ENCODE measurements at places on chromosomes 3 and 15.

DNA sequence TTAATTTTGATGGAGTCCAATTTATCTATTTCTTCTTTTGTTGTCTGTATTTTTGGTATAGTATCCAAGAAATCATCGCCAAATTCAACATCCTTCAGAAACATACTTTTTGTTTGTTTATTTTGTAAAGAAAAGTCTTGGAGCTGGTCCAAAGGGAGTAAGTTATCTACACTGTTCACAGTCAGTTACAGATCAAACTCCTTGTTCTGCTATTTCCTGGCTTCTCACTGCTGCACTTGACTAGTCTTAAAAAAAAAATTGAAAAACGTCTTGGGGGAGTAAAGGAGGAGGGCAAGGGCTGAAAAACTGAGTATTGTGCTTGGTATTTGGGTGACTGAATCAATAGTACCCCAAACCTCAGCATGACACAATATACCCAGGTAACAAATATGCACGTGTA, 105.6 kb downstream of the NFKBIZ start:
- DNase-seq, result no peak

DNA sequence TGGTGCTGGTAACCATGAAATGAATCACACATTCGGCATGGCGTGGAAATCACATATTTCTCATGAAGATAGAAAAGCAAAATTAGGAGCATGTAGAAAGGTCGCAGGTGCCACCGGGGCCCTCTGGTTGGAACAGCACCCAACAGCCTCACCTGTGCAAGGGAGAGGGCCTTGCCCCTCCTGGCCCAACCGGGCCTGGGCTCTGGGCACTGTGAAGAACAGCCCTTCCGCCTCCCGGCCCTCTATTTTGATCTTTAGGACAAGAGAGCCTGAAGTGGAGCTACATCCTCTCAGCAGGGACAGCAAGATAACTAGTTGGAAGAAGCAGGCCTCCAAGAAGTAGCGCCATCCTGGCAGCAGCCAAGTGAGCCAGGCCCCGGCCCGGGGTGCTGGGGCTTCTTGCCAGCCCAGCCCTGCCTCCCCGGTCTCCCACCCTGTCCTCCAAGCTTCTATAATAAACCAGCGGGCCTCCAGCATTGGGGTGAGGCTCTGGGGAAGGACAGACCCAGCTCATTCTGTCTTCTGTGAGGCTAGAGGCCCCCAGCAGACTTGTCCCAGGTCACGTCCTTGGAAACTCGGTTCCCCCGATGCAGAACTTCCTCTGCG, 46.1 kb upstream of the FGD5 start:
- DNase-seq, result no peak

- no peak for DNase-seq
Measured at GRCh38 chr15:55802600-55803376, 59.8 kb upstream of the PRTG start.

GRCh38 chr3:138657508-138657907, 48.9 kb downstream of the FAIM start:
- no peak for DNase-seq

GRCh38 chr3:49871531-49872153, 1.9 kb upstream of the CAMKV start:
- no peak for DNase-seq

DNA sequence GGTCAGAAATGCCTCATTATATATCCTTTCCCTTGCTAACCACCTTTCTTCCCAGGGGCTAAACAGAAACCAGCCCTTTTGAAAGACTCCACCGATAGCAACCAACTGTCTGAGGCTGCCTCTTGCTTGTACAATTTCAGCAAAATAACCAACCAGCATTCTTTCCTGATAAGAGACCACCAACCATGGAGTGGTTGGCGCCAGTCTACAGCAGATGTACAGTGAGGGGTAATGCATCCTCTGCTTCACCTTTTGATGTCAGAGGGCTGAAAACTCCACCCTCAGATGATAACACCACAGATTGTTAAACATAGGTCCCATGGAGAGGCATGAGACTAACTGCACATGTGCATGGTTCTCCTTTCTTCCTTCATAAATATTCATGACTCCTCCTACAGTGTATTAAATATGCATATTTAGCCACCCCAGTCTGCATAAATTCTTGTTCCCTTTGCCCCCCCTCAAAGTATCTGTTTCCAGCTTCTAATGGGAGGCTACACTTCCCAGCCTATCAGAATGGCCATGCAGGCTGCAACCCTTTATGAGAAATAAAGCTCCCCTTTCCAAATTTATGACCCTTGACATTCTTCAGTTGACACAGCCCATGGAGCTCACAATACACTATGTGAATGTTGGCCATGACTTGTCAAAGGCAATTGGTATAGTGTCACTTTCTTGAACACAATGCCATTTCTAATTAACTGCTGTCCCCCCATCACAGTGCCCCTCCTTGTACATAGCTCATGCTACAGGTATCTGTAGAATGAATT, 48.3 kb downstream of the GABRB3 start:
- no peak for DNase-seq

DNA sequence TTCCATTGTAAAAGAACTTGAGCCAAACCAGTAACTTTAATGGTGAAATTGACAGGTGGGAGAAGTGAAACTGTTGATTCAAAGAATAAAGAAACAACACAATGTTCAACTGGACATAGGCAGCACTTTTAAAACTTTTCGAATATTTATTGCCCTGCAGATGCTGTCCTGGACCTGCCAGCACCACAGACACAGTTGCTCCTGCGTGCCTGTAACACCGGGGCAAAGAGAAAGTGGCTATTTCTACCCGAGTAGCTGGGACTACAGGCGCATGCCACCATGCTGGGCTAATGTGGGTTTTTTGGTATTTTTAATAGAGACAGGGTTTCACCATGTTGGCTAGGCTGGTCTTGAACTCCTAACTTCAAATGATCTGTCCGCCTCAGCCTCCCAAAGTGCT, 7.4 kb downstream of the IL5RA start:
- no peak for DNase-seq

DNA sequence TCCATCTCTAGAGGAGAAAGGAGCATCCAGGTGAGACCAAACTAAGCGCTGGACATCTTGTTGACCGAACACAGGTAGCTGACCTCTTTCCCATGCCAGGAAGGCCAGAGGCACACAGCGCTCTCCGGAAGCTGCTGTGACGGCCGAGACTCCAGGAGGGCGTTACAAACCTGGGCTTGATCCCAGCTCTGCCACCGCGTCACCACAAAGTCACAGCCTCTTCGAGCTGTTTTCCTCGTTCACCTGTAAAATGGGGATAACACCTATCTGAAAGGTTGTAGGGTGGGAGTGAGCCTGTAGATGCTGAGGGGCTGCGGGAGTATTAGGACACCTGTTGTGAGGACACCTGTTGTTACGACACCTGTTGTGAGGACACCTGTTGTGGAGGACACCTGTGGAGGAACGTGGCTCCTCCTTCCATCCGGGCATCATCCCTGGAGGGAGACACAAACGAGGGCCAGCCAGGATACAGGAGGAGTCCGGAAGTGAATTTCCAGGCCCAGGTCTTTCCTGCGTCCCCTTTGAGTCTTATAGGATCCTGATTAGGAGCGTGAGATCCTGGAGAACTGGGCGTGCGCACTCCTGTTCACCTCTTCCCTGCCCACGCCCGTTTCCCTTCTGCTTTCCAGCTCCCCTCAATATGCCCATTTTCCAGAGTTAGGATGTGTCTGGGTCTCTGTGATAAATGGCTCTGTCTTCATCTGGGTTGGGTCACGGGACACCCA, 2.3 kb upstream of the MUC4 start:
- DNase-seq, result no peak

DNA sequence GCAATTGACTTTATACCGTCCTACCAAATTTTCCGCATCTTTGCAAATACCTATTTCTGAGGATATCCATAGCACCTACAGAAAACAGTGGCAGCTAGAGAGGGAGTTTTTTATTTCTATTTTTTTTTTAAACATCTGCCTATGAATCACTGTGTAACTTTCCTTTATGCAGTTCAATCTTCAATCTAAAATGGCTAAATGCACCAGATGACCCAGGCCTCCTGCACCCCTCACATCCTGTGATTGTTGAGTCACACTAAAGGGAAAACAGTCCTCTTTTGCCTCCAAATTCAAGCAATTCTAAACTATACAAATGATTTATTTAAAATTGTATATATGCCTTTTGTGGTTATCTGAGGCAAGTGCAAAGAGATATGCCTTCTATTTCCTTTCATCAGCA, 20.1 kb upstream of the BCL6 start:
- no peak for DNase-seq

- no peak for DNase-seq
Measured at GRCh38 chr15:81596159-81596865, 222.3 kb upstream of the TMC3 start.

GRCh38 chr3:73680391-73681095, 55.8 kb upstream of the PDZRN3 start:
- DNase-seq, result no peak

- DNase-seq, result peak; percentile 14
Measured at GRCh38 chr3:23202203-23202920, 765 bp upstream of the UBE2E2 start.

GRCh38 chr3:149781741-149782140, 10.6 kb downstream of the ANKUB1 start:
- no peak for DNase-seq

GRCh38 chr15:70653426-70653825, 109.9 kb downstream of the UACA start:
- DNase-seq, result no peak

GRCh38 chr15:45101749-45102148, 12.2 kb downstream of the DUOX2 start:
- no peak for DNase-seq

DNA sequence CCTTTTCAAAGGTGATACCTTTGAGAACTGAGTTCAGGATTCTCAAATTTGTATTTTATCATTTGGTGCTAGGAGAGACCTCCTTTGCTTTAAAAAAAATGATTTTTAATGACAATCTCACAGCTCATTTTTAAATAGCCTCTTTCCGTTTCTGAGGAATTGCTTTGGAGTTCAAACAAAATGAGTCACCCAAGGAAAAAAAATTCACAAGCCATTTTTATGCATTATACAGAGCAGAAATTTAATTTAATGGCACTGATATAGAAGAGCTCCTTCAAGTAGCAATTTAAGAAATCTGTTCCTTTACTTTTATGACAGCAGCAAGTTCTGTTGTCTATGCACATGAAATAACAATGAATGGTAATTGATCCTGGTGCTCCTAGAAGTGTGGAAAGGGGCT, 337.9 kb upstream of the KCNMB2 start:
- DNase-seq, result no peak

DNA sequence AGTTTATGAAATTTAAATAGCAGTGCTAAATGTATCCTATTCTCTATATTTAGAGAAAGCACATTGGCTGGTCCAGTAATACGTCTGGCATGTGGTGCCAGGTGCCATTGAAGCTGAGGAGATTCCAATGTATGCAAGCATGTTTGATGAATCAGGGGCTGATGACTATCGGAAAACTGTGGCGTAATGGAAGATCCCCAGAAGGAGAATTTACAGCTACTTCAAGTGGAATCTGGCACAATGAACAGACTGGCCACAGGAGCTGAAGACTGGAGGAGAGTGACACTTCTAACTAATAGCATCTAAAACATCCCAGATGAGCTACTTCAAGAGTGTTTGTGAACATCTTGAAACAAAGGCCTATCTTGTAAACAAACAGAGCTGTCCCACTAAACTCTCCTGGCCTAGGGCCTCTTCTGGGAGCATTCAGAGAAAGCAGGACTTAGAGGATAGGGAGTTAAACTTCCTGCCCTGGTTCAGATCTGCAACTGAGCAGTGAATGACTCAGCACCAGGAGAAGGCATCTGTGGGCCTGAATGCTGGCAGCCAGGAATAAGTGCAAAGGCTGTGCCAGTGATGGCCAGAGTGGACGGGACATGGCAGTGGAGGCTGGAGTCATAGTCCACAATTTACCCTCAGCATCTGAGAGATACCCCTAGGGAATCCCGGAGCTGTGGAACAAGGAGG, 15.2 kb upstream of the ACTC1 start:
- DNase-seq, result no peak

GRCh38 chr3:23648326-23648995, 157.3 kb upstream of the UBE2E1 start:
- no peak for DNase-seq

GRCh38 chr3:25177041-25177440, 251.0 kb upstream of the RARB start:
- no peak for DNase-seq

DNA sequence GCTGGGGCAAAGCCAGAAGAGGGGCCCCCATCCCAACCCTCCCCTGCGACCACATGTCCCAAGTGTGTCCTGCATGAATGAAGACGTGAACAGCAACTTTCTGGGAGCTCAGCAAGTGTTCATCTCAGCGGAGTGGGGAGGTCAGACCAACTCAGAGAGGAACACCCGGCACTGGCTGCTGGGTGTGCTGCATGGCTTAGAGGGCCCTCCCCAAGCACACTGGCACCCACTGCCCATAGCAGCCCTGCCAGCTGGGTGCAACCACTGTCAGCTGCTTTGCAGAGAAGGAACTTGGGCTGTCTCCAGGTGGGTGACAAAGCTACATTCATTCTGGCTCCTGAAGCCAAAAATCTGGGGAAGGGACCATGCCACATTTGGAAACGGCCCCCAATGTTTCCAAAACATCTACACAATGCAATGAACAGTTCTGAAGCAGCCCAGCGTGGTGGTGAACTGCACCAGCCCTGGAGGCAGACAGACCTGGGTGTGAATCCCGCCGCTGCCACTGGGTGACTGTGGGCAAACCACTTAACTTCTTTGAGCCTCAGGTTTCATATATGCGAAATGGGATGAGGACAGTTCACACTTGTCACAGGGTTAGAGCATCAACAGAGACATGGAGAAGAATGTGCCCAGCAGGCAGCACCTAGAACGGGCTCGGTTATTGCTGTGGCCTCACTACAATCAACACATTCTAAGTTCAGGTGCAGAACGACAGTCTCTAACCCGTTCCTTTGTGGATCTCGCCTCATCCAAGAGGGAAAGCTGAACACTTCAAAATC, 145.4 kb downstream of the NUP210 start:
- no peak for DNase-seq

DNA sequence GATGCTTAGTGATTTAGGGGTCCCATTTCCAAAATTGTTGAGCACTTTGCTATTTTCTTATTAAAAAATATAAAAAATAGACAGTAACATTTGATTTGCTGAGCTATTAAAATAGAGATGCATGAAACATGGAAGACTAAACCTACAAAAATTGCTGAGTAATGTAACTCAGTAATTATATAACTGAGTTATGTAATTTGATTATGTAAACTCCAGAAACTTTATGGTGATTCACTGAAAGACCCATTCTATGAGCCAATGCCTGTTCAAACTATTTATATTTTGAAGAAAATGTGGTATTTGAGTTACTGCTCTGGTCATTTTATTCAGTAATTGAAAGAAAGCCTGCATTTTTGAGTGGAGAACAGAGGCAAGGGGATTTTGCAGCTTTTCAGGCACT, 1221.5 kb upstream of the ALCAM start:
- DNase-seq, result no peak

DNA sequence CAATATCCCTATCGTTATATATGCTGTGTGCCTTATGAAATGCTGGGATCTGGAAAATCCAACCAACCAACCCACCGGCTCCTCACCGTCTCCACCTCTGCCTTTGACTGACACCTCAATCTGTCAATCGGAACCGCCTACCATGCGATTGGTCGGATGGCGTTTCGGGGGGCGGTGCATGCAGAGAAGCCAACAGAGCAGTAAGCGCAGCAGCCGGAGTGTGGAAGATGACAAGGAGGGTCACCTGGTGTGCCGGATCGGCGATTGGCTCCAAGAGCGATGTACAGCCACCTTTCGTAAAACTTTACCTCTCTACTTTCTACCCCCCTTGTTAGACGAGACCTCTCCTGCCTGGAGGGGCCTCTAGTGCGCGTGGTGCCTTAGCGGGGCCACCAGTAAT, 6.3 kb downstream of the CLK3 start:
- no peak for DNase-seq

All from frontal cortex (tissue), 4 donors.